Brain microvascular endothelial cell (primary cell): ENCODE measurements at places on chromosomes 16 and 17.

DNA sequence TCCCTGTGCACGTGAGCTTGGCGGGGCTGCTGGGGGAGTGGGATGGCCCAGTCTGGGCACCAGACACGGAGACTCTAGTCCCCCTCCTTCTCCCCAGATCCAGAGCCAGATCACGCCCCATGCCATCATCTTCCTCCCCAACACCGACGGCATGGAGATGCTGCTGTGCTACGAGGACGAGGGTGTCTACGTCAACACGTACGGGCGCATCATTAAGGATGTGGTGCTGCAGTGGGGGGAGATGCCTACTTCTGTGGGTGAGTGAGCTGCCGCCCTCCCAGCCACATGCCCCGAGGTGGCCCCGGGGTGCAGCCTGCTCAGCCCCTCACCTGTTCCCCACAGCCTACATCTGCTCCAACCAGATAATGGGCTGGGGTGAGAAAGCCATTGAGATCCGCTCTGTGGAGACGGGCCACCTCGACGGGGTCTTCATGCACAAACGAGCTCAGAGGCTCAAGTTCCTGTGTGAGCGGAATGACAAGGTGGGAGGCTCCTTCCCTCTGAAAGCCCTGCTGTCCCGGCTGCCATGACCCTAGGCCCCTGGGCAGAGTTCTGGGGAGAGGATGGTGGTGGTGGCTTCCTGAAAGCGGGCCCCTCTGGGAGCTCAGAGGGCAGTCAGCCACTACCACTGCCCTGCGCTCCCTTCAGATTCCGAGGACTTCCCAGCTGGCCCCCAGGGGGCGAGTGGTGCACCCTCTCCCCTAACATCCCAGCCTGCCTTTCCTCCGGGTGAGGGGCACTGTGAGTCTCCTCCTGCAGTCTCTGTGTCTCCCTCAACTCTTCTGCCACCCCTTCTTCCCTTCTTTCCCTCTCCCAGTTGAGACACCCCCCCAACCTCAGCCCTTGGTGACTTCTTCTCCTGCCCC is 2.8 kb upstream of the C17orf107 start:
- no peak for DNase-seq

GRCh38 chr17:81923302-81924260 is 4.0 kb downstream of the MAFG start:
- peak; percentile 78 for DNase-seq

DNA sequence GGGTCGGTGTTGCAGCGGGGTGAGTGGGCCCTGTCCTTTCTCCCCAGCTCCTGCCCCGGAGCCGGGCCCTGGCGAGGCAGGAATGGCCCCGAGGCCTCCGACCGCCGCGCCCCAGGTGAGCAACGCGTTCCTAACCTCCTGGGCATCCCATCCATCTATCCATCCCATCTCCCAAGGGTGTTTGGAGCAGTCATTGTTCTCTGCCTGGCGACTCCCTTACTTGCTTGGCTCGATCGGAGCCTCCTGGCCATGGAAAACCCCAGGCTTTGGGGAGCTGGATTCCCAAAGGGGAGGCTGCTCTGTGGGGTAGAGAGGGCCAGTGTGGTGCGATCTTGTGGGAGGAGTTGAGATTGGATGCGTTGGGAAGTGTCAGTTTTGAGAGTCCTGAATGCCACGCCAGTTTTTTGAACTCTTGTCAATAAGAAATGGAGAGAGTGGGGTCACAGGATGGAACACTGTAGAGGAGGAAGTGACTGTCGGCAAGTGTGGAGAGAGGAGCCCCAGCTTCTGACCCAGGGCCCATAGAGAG is 684 bp downstream of the ZFP90 start:
- no peak for DNase-seq

- peak; percentile 76 for DNase-seq
Measured at GRCh38 chr16:5071681-5072333, at the start of gene ALG1. Gene ALG1 (plus strand): TSS chr16:5071843. CDS start chr16:5071850, 7 bp downstream.

DNA sequence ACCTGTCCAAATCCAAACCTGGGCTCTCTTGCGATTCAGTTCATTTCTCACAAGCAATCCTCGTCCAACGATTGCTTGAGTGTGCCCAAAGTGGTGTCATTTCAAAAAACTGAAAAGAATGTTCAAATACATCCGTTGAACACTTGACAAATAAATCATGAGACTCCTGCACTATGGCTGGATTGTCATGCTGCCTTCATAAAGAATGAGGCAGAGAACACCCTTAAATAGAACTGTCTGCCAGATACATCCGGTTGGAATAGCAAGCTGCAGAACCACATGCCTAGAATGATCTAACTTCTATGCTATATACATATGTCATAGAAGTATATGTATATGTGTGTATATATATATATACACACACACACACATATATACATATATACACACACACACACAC is 55.4 kb upstream of the HAPSTR1 start:
- DNase-seq, result no peak

DNA sequence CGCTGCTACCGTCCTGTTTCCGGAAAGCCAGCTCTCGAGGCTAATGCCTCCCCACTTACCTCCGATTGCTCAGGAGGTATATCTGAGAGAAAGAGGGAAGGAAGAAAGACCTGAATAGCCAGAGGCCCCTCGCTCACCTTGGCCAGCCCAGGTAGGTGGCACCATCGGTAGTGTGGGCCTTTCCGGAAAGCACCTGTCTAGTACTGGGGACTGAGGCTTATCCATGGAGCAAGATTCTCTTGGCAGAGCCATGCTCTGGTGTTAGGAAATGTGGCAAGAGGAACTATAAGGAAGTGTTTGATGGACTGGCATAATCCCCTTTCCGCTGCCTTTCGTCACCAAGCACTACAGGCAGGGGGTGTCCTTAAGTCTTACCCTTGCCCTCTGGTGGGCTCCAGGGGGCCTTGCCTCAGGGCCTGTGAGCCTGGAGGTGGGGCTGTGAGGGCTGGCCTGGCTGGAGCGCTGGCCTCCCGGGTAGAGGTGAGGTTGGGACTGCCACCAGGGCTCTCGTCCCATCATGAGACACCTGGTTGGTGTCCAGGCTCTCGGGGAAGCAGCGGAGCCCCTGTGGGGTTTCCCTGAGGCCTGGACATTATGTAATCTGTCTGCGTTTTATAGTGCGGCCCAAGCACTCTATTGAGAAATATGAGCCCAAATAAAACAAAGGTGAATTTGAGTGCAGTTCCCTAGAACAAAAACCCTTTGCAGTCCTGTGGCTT is 2.9 kb downstream of the CMIP start:
- DNase-seq, result no peak

DNA sequence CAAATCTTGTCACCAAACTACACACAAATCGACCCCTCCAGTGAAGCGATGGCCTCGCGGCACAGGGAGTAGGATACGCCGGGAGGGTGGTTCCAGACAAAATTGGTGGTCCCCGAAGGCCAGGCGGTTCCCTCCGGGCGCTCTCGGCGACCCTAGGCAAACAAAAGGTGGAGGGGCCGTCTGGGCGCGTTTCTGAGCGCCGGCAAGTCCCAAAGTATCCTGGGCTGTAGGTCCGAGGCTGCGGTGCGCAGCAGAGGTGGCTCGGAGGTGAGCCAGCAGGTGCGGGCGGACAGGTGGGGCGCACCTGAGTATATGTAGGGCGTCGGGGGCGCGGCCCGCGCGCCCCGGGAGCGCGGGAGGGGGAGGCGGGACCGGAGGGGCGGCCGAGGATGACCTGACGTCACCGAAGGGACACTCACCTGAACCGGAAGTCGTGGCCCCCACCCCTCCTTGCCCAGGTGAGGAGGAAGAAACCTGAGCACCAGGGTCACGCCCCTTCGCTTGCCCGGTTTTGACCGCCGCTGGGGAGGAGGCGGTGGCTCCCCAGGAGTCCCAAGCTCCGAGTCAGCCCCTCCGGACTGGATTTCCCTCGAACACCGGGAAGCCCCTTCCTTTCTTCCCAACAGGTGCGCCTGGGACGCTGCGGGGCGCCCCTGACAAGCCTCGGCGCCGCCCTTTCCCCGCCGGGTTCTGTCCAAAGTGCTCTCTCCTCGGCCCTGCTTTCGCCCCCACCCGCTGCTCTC is at the start of gene CLDN7:
CLDN7 (minus strand) TSS at position 287 of the 743 bp plus-strand sequence. CDS start 435 bp downstream, outside the sequence.
- no peak for DNase-seq
